Stimulated activated CD8-positive, alpha-beta memory T cell treated with anti-CD3 and anti-CD28 coated beads, Interleukin-4, amount 100 ng/mL, for 1 hour (primary cell): ENCODE measurements at places on chromosomes 4 and X.

GRCh38 chr4:89482251-89482650 lies 174.7 kb upstream of the GPRIN3 start:
- no peak for DNase-seq

GRCh38 chr4:16293210-16293838 lies 67.1 kb upstream of the TAPT1 start:
- no peak for DNase-seq

- DNase-seq: no peak
Observed at GRCh38 chr4:74156521-74156920, 1.4 kb upstream of the MTHFD2L start.

DNA sequence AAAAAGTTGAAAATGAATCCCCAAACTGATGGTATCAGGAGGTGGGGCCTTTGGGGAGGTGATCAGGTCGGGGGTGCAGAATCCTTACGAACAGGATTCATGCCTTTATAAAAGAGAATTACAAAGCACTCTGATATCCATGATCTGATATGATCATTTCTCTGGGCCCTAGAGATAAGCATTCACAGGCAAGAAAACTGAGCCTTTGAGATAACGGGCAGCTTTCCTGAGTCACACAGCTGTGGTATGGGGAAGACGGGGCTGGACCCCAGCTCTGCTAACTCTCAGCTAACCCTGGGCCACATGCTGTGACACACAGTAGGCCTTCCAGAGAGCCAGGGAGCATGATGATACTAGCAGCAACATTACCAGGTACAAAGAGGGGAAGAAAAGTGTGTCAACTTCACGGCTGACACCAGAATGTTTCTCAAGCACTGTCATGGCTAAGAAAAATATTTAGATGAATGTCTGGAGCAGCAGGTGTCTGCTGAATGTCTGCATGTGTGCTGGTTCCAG lies 85.1 kb downstream of the SLC2A9 start:
- no peak for DNase-seq

DNA sequence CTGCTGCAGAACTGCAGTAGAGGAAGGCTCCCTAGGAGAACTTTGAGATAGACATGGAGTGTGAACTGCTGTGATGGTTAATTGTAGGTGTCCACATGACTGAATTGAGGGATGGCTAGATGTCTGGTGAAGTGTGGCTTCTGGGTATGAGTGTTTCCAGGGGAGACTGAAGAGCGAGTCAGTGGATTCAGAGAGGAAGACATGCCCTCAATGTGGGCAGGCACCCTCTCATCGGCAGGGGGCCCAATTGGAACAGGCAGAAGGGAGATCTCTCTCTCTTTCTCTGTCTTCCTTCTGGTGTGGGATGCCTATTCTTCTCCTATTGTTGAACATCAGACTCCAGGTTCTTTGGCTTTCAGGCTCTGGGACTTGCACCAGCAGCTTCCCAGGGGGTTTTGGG lies 304.7 kb upstream of the GATB start:
- no peak for DNase-seq

DNA sequence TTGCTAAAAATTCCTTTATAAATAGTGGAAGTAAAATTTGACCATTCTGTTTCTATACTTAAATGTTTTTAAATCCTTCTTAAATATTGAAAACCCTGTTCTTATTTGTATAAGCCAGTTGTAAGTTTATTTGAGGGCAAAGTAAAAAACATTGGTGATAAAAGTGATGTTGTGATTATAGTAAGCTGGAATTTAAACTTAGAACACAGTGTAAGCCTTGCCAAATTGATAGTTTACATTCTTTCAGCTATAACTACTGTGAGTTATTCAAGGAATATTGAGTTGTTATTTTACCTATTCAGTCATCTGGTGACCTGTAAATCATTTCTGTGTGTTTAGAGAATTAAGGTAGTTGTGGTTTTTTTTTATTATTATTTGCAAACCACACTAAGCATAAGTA lies 9.6 kb downstream of the YY2 start:
- DNase-seq: no peak

DNA sequence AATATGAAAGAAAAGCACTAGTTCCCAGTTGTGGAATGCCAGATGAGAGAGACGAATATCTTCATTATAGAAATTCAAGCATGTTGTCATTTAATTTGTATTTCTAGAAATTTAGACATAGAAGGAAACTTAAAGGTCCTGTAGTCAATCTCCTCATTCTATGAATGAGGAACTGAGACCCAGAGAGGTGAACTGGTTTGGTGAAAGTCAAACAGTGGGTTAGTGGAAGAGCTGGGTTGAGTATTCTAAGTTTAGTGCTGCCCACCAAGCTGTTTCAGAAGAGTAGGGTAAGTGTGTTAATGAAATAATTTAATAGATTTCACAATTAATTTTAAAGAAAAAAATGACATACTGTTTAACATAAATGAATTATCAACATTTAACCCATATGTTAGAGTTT lies 655.2 kb downstream of the FAM133A start:
- DNase-seq: no peak

DNA sequence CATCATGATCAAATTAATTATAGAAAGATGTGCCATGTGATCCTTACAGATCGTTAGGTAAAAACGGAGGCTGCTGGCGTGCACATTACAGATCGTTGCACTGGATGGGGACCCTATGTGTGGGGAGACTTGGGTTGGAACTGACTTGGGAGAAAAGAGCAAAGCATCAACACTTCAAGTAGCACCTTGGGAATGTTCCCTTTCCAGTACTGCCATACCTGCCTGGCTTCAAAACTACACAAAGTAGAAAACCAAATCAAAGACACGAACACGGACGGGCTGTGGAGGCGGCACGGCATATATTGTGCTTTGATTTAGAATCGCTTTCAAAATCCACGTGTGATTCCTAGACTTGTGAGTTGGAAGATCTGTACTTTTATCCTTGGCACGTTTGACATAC lies 898 bp downstream of the CMC4 start:
- no peak for DNase-seq

GRCh38 chr4:15010038-15010585 lies 7.8 kb downstream of the CPEB2 start:
- no peak for DNase-seq

DNA sequence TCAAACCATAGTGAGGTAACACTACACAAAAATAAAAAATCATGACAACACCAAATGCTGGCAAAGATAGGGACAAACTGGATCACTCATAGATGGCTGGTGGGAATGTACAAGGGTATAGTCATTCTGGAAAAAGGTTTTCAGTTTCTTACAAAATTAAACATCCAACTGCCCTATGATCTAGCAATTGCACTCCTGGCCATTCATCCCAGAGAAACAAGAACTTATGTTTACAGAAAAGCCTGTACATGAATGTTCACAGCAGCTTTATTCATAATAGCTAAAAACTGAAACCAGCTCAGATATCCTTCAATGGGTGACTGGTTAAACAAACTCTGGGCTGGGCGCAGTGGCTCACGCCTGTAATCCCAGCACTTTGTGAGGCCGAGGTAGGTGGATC lies 43.3 kb downstream of the NYX start:
- DNase-seq: no peak

GRCh38 chrX:19019996-19020395 lies 36.1 kb upstream of the PHKA2 start:
- DNase-seq: no peak

GRCh38 chrX:129632443-129632842 lies 22.3 kb downstream of the APLN start:
- DNase-seq: no peak

DNA sequence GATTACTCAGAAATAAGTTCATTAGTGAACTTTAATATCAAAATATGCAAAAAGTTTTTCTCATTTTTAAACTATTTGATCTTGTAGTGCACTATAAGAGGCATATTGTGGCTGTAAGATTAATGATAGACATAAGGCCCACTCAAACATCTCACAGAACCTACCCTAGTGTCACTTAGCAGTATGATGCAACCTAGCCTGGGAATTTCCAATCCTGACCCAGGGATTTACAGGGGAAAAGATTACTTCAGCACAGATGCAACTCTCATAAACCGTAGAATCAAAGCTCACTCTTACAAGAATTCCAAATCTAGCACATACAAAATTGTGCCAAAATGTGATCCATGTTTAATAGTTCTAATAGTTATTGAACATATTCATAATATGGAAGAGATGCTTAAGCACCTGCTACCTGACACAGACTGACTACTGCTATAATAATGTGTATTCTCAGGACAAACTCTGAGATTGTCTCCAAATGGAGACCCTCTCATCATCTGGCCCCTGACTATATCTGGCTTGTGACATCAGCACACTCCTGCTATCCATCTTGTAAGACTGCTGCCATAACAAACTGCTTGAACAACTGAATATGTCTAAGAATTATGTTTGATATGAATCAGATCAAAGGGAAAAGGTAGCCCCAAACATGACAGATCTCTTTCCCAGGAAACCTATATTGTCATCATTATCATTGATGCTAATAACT lies 271.9 kb downstream of the PABPC4L start:
- no peak for DNase-seq

GRCh38 chr4:1626151-1626550 lies 58.0 kb downstream of the FAM53A start:
- no peak for DNase-seq

- no peak for DNase-seq
Observed at GRCh38 chr4:185640811-185641675, 105.7 kb upstream of the PDLIM3 start.
